HepG2 (cell line): ENCODE measurements at places on chromosomes 6 and 20. TPM values are rescaled to one million over a fixed set of nuclear protein-coding genes. Genes with fewer than 3 reads are reported as not detected.
A peak's percentile ranks its signal among the peaks of the same experiment; 100 is the strongest.

The CST2 gene
- not detected in 2 replicates for total RNA-seq

The COL11A2 gene
- total RNA-seq: 0.29 and 0.55 TPM in 2 replicates

GRCh38 chr6:11202513-11203305 lies 29.8 kb downstream of the NEDD9 start:
- DNase-seq: peak; percentile 100

DNA sequence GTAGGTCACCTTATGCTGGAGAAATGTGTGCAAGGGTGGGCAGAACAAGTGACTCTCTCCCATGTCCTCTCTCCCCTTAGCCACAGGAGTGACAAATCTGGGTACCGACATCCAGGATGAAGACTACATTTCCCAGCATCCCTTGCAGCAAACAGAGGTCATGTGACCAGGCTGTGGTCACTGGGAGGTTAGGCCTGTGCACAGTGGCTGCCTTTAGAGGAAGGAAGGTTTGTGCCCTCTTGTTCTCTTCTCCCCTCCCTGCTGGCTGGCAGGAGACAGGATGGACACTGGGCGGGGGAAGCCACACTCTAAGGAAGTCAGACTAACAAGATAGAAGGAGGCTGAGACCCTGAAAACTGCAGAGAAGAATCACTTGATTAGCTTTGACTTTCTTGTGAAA lies 360.2 kb downstream of the PREX1 start:
- DNase-seq: no peak

DNA sequence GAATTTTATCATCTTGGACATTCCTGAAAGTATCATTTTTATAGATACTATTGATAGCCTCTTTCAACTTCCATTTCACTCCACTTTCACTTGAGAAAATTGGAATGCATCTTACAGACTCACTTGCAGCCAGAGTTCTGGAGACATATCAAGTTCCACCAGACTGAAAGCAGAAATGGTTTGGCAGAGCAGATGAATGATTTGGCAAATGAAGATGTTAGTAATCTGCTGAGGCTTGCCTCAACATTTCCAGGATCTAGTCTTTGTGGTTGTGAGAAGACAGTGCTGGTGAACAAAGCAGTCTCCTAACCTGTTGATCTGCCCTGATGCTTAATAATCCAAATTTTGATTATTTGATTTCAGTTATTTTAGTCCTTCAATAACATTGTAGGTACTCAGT lies 202.6 kb downstream of the TRDN start:
- DNase-seq: no peak
